CD4-positive, alpha-beta memory T cell (primary cell): ENCODE measurements at places on chromosomes 1 and 21.

DNA sequence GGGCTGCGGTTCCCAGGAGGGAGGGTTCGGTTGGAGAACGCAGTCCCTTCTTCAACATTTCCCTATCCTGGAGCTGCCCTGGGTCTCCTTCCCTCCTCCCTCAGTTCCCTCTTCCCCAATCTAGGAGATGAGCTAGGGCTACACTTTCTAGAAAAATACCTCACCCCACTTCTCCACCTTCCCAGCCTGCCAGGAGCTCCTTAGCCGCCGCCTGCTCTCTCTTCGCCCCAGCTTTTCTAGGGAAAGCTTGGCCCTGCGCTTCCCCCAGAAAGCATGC lies 488 bp upstream of the ADAMTS1 start:
- no peak for DNase-seq

- DNase-seq = no peak
Measured at GRCh38 chr21:18161841-18162240, 82.8 kb upstream of the CHODL start.

- DNase-seq = peak; percentile 91
Measured at GRCh38 chr1:103525607-103526507, at the start of gene RNPC3. RNPC3 (plus strand) TSS chr1:103525699; CDS start chr1:103526071, 372 bp downstream.

DNA sequence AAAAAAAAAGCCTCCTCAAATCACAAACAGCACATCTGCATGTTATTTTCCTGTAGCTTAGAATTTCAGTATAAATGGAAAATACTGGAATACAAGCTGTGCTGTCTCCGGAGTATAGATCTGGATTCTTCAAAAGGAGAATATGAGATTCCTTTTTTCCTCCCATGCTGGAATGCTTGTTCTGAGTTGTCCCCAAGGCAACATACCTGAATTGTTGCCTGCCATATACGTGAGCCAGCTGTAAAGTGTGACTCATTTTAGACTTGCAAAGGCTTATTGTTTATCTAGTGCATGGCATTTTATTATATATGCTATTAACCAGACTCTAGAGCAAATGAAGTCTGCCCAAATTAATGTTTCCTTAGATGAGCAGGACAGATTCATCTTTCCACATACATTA lies 95.0 kb upstream of the C1orf105 start:
- no peak for DNase-seq

DNA sequence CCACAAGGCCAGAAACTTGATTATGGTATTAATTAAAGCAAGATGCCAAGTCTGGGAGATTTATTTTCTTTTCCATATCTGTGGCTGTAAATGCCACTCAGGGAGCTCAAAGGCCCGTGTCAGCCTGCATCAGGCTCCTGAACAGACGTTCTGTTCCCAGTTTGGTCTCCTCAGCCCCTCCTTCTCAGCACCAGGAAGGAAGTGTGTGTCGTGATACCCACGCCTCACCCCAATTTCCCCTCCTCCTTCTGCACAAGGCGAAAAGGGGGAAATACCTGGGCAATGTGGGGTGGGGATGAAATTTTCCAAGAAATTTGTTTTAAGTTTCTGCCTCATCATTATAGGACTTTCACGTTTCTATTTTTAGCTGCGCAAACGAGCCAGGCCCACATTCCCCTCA lies 112.0 kb downstream of the SYF2 start:
- no peak for DNase-seq

GRCh38 chr1:16605532-16606505 lies 7.5 kb downstream of the NBPF1 start:
- DNase-seq = no peak

GRCh38 chr1:22207511-22208267 lies 64.8 kb upstream of the WNT4 start:
- DNase-seq = no peak

- DNase-seq = no peak
Measured at GRCh38 chr1:49106445-49106844, 329.8 kb upstream of the BEND5 start.

GRCh38 chr1:182484531-182485257 lies 34.7 kb downstream of the RGSL1 start:
- no peak for DNase-seq

- no peak for DNase-seq
Measured at GRCh38 chr1:226862890-226863289, 7.5 kb upstream of the PSEN2 start.

- no peak for DNase-seq
Measured at GRCh38 chr21:19461481-19462205, 1058.1 kb upstream of the TMPRSS15 start.

GRCh38 chr1:20491866-20492265 lies 5.9 kb upstream of the CAMK2N1 start:
- DNase-seq = no peak

- peak; percentile 91 for DNase-seq
Measured at GRCh38 chr1:25031966-25032667, 102.0 kb upstream of the RUNX3 start.

GRCh38 chr1:93002781-93003180 lies 41.5 kb upstream of the DIPK1A start:
- DNase-seq = no peak

- DNase-seq = no peak
Measured at GRCh38 chr1:165671526-165671925, 26.8 kb downstream of the ALDH9A1 start.

DNA sequence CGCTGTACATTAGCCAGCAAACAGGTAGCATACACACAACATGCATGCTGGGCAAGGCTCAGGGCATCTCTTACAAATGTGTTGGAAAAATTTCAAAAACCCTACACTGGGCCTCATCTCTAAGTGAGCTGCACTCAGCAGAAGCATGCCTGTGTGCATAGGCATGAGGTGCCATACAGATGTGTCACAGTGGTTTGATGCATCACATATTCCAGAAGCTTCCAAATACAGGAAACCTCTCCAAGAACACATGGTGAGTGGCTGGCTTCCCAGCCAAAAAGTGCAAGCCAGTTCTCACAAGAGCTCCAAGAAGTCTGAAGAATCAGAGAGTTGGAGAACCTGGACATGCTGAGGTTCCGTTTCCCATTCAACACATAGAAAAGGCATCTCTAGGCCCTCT lies 58.3 kb downstream of the CD46 start:
- no peak for DNase-seq

DNA sequence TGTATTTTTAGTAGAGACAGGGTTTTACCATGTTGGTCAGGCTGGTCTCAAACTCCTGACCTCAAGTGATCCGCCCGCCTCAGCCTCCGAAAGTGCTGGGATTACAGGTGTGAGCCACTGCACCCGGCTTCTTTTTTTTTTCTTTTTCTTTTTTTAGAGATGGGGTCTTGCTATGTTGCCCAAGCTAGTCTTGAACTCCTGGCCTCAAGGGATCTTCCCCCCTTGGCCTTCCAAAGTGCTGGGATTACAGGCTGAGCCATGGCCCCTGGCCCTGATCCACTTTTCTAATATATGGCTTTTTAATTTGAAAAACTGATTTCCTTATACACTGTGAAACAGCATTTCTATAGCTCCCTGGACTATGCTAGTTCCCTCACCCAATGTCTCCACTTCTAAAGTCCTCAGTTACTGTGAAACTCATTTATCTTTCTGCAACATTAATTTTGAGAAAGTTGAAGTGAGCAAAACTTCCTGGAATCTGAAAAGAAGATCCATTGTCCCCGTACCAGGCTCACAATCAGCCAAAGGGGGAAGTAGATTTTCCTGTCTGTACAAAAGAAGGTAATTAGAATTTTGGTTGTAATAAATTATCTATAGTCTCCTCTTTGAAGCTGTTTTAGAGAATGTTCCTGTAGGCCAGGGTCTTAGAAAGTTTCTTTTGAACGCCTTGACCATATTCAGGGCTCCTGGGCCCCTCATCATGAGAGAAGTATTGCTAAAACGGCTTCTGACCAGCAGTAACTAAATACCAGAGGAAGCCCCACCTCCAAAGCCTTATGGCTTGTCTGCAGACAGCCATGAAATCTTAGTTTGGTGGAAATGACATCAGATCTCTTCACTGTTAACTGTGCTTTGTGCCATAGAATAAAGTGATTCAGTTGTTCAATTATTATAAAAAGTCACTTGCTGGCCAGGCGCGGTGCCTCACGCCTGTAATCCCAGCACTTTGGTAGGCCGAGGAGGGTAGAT lies 34.9 kb downstream of the DEGS1 start:
- no peak for DNase-seq

DNA sequence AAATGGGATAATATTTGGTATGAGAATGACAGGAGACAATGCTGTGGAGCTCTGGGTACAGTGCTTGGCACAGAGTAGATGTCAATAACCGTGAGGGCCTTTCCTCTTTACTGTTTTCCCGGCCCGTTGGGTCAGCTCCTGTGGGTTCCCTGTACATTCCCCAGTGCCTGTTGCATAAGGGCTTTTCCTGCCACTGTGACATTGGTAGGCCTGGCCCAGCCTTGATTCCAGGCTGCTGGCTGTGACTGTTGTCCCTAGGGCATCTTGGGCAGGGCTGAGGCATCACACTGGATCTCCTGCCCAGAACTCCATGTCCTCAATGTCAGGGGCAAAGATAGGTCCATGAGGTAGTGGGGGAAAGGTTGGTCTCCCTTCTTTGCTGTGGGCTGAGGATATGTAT lies 25.8 kb upstream of the MYCL start:
- no peak for DNase-seq

- no peak for DNase-seq
Measured at GRCh38 chr1:163231385-163231784, 28.7 kb upstream of the RGS5 start.

GRCh38 chr1:17585266-17585987 lies 45.9 kb downstream of the ARHGEF10L start:
- DNase-seq = no peak

DNA sequence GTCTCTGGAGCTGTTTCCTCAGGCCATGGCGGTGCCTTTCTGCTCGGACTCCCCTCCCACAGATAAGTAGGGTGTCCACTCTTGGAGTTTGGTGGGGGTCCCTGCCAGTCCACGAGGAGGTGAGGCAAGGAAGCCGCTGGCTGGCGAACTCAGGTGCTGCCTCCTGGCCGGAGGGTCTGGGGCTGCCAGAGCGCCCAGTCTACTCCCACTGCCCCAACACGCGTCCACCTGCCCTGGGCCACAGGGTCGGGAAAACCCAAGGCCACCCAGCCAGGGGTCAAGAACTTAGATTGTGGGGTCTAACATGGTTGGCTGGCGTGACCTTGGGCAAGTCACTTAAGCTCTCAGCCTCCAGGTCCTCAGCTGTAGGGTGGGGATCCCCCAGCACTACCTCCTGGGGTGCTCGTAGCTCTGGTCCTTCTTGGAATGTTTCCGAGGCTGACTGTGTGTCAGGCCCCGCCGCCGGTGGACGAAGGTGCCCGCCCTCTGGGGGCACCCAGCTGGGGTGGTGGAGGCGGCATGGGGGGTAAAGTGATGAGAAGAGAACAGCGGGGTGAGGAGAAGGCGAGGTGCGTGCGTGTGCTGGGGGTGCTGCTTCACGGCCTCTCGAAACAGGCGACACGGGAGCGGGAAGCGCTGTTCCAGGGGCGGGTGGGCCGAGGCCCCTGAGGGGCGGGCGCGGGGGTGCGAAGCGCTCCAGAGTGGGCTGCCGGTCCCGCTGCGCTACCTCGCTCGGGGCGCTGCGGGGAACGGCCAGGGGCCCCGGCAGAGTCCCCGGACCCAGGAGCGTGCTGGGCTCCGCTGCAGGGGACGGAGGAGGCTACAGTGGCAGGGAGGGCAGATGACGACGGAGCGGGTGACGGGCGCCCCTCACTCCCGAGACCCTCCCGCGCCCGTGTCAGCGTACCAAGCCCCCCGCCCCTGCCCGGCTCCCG lies 1.2 kb downstream of the SH2D5 start:
- peak; percentile 25 for DNase-seq

- DNase-seq = no peak
Measured at GRCh38 chr1:100883963-100884362, 10.7 kb downstream of the EXTL2 start.

GRCh38 chr21:32605469-32605868 lies 6.7 kb downstream of the CFAP298 start:
- no peak for DNase-seq

- no peak for DNase-seq
Measured at GRCh38 chr1:186295980-186296379, 79.1 kb downstream of the TPR start.

DNA sequence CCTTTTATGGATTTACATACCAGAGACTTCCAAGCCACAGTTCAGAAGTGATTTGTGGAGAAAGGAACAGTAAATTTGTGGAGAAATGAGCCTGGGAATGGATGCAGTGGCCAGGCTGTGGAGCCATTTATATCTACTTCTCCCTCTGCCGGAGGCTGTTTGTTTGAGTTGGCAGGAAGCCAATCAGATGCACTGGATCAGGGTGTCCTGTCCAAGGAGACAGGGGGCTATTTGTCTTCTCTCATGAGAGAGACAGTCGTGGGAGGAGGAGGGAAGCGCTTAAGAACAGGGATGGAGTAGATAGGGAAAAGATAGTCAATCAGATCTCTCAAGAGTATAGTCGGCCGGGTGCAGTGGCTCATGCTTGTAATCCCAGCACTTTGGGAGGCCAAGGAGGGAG lies 2.8 kb upstream of the HAPLN2 start:
- no peak for DNase-seq

GRCh38 chr1:165699577-165699976 lies 1.2 kb upstream of the ALDH9A1 start:
- DNase-seq = no peak

- no peak for DNase-seq
Measured at GRCh38 chr1:158059984-158060383, 66.5 kb downstream of the KIRREL1 start.

- no peak for DNase-seq
Measured at GRCh38 chr1:220876511-220877376, 2.5 kb upstream of the HLX start.
